Panc1 (cell line): ENCODE measurements at places on chromosomes 5 and 9.

DNA sequence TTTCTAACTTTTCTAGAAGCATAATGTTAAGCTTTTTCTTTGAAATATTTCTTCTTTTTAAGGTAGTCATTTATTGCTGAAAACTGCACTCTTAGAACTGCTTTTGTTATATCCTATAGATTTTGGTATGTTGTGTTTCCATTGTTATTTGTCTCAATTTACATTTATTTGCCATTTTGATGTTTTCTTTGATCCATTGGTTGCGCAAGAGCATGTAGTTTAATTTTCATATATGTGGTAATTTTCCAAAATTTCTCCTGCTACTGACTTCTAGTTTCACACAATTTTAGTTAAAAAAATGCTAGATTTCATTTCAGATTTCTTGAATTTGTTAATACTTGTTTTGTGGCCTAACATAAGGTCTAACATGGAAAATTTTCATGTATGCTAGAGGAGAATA is 1029.3 kb upstream of the TYRP1 start:
- DNase-seq, result no peak

- DNase-seq, result no peak
Measured at GRCh38 chr9:113403646-113404045, 2.6 kb upstream of the ALAD start.

DNA sequence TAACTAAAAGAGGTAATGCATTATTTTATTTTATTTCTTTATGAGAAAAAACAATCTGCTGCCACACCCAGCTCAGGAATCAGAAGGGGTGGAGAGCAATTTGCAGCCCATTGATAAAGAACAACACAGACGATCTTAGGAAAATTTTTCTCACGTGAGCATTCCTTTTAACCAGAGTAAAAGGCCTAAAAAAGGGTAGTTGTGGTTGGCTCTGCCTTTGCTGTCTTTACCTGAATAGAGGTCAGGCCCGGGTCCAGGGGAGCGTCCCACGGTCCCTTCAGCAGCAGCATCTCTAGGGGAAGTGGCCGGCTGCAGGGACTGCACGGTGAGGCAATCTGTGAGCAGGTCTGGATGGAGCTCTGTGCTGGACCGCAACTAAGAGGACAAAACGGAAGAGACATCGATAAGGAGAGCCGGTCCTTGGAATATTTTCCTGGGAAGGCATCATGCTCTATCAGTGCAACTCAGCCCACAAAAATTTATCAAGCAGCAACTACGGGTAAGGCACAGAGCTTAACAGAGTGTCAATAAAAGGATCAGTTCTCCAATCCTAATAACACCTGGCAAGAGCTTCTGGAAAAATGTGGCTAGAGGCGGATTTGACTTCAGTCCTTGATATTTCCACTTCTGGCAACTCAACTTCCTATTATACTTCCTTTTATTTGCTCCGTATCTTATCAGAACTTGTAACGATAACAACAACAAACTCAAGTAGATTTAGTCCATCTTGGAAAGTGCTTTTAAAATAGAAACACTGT is 372.8 kb upstream of the RFX3 start:
- no peak for DNase-seq

DNA sequence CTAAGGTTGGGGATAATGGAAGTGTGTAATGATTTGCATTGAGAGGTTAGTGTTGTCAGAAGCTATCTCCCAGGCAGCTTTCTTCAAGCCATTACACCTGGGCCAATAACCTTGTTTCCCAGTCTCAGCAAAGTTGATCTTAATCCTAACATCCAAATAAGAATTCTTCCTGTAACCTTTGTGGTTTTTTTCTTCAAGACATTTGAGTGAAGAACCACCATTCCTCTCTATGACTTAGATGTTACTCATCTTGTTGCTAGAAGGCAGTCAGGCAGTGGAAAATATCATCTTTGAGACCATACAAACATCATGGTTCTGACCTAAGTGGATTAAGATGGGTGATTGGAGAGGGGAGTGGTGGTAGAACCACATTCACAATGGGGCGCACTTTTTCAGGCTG is 103.5 kb downstream of the NDUFAF2 start:
- no peak for DNase-seq

DNA sequence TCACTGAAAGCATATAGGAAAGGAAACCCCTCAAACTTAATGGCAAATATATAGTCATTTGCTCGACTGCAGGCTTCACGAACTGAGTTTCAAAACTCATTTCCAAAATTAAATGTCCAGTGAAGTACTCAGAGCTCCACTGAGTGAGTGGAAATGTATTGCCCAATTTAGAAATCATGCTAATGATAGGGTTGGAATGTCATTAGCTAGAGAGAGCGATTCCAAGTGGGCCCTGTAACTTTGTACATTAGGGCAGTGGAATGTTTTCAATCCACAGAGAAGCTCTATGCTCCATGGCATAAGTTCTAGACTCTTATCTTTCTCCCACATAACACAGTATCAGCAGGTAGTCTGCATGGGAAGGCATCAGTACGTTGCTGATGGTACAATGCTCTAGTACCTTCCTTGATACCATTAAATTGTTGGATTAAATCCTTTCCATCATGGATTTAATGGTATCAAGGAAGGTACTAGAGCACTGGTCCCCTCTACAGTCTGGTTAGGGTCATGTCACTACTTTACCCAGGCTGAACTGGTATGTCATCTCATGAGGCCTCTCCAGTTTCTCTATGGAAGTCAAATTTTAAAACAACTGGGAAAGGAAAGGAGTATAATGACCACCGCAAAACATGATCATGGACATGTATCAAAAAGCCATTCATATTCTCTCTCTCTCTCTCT is 183.2 kb upstream of the RASEF start:
- DNase-seq, result no peak

DNA sequence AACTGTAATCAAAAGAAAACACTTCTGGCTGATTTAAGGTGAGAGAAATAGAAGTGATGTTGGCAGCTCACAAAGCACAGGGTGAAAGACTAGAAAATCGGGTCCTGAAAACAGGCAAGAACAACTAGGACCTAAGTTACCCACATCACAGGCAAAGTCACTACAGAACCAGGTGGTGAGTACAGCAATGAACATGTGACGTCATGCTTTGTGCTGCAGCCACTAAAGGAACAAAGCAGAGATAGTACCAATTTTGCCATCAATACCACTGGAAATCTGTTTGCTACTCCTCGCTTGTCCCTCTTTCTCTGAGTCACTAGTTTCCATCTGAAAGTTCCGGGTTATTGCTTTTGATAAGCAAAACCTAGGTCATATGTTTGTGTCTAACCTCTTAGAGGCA is 326.7 kb downstream of the GABRB2 start:
- no peak for DNase-seq

DNA sequence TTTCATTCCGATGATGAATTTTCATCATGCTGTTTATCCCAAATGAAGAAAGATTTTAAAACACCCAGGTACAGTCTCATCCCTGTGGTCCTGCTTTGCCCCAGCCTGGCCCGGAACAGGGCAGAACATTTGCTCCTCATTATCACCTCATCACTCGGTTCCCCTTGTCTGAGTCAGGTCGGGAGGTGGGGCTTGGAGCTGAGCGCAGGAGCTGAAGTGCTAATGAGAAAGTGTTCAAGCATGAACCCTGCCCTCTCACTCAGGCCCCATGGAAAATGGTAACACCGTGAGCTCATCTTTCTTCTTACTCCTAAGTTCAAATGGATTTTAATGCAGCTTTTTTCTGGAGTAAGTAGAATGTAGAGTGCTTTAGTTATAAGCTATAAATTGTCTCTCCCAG is 466.2 kb downstream of the KDM4C start:
- DNase-seq, result no peak

GRCh38 chr5:150289551-150290390 is at the start of gene CAMK2A:
TSS of gene CAMK2A (minus strand) at chr5:150289773. CDS start at chr5:150289625, 148 bp downstream.
- DNase-seq, result no peak

DNA sequence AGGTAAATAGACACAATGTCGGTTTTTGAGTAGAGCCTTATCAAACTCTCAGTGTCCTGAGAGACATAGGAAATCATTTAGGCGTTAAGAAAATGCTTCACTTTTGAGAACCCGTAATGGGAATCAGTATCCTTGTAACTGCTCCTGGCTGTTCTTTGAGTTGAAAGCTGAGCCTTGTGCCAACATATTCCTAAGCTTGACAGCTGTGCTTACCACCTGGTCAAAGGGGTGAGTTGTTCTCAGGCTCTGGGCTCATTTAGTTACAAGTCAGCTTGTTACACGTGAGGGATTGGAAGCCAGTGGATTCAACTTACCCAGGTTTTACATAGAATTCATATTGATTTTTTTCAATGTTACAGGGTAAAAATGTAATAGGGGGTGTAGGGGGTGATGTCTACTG is 145.9 kb downstream of the GABRB2 start:
- no peak for DNase-seq

- no peak for DNase-seq
Measured at GRCh38 chr9:133917375-133917774, 74.7 kb downstream of the VAV2 start.

GRCh38 chr5:33146881-33147280 is 293.9 kb upstream of the TARS1 start:
- DNase-seq, result no peak

GRCh38 chr9:135960411-135961276 is 529 bp downstream of the UBAC1 start:
- DNase-seq, result no peak

- no peak for DNase-seq
Measured at GRCh38 chr5:59666440-59667068, 227.0 kb downstream of the PDE4D start.

DNA sequence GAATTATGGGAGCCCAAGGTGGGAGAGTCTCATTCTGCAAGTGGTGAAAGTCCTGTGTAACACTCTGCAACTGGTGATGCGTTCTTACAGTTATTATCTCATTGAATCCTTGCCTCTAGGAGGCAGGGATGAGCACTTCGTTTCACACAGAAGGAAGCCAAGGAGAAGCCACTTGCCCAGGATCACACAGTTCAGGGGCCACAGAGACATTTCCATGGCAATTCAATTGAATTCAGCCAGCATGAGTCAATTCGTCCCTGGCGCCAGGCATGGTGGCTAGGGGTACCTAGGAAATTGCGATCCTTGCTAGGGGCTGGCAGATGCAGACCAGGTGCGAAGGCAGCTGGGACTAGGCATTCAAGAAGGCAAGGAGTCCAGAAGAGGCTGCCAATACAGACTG is 26.2 kb downstream of the LHX2 start:
- no peak for DNase-seq

GRCh38 chr9:125968714-125969374 is 221.7 kb downstream of the PBX3 start:
- no peak for DNase-seq

DNA sequence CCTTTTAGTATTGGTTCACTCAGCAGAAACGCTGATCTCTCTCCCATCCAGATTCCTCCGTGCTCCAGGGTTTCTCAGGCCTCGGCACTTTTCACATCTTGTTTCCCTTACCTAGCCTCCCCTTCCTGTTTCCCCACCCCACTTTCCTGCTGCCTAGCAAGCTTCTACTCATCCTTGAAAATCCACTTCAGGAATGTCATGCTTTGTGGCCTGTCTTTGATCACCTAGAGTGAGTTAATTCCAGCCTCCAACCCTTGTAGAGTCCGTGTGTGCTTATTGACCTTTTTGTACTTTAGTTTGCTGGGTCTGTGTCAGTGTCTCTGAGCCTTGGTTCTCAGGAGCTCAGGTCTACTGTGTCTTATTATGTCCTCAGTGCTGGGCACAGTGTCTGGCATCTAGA is 116.6 kb downstream of the AOPEP start:
- no peak for DNase-seq

DNA sequence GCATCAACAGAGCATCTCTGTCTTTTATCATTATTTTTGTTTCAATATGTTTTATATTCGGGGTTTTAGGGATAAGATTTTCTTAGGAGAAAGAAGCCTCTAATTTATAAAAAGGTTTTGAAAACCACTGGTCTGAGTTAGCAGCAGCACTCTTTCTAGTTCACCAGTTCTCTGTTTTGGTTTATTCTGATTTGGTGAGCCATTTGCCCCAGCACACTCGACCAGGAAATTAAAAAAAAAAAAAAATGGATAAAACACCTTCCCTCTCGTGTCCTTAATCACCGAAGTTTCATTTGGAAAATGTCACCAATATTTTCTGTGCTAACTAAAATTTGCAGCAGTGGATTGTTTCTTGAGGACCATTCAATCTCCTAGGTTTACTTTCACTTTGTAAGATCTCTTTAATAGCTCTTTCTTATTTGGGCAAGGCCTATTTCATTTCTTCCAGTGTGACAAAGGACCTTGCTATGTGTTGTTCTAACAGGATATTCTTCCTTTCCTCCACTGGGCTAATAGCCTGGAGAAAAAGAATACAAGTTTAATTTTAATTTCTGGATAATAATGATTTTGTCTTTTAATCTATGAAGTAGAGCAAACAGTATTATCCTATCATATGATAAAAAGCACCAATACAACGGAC is 57.8 kb upstream of the ANXA1 start:
- no peak for DNase-seq
